ENCODE measurements at places on chromosomes 7 and 10.

GRCh38 chr7:138809346-138809745 is 11.3 kb upstream of the ATP6V0A4 start:
- DNase-seq = no peak

GRCh38 chr10:73759512-73760115 is 15.4 kb downstream of the SEC24C start:
- DNase-seq = no peak

- DNase-seq = no peak
Observed at GRCh38 chr10:74202356-74202755, 51.3 kb downstream of the ADK start.

DNA sequence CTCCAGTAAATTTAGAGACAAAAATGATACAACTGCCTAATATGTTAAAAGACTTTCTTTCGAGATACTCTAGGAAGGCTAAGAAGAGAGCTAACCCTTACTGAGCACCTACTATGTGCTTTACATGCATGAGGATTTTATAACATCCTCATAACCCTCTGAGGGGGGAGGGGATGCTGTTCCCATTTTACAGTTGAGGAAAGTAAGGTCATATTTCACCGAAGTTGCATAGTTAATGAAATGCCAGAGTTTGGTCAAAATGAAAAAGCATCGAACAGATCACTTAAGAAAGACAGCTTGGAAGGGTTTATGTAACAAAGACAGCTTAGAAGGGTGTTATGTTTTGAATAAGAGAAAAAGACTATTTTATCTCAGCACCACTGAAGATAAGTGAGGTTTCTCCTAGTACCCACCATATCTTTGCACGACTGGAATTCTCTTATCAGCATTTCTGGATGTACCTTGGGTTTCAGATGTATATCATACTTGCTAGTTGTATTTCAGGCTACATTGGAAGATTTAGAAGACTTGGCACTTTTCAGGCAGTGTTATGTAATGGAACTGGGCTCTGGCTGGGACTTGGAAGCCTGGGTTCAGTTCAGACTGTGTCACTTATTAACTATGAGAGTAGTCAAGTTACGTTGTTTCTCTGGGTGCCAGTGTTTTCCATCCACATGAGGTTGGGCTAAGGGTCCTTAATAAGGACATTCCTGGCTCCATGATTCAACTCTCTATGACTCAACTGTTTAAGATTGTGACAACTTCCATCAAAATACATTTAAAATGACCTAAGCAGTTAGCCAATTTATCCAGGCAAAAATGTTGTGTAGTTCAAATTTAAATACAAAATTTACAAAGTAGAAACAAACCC is 6.0 kb downstream of the RHOBTB1 start:
- no peak for DNase-seq

DNA sequence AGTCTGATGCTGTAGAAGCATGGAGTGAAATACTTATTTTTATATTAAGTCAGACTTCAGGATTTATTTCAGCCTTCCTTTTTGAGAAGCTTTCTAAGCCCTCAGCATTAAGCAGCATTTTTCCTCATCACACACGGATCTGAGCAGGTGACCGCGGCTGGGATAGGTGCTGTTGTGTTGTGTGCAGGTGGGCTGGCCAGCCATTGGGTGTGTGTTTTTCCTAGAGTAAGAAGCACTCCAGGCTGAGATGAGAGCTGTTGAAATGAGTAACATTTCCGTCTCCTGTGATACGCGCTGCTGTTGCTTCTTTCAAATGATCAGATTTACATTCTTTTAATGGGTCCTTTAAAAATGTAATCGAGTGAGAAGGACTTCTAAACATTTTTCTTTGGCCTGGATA is 63.9 kb downstream of the INSYN2A start:
- no peak for DNase-seq

- DNase-seq = no peak
Observed at GRCh38 chr7:100584683-100585510, 1.0 kb downstream of the LRCH4 start.

GRCh38 chr7:96219378-96220130 is 102.3 kb downstream of the SLC25A13 start:
- no peak for DNase-seq

DNA sequence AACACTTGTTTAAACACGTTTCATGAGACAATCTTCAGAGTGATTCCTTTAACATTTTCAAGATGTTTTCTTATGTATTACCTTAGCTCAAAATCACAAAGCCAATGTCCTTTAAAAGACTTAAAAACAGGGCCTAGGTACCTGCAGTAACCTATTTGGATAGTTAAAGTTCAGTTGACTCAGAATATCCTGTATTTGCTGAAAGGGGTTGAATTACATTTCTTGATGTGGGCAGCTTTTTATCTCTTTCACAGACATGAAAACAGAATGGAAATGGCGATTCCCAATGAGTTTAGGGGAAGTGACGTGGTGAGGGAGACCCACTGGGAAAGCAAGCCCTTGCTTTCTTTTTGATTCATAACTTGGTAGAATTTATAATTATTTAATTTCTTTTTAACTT is 324.4 kb upstream of the AOAH start:
- DNase-seq = no peak

GRCh38 chr10:101912561-101913179 is 69.1 kb upstream of the KCNIP2 start:
- DNase-seq = no peak

All from activated naive CD4-positive, alpha-beta T cell (primary cell).